ENCODE measurements at places on chromosomes 1 and 21. TPM values are rescaled to one million over a fixed set of nuclear protein-coding genes. Genes with fewer than 3 reads are reported as not detected.

GRCh38 chr1:6235296-6235677 is 477 bp downstream of the ICMT start:
- peaks cover 8% of the 10 kb centered on the region for H3K36me3 ChIP-seq
- peak overlapping the region; percentile 75 for H3K27ac ChIP-seq
- no peak for DNase-seq
- H3K27me3 ChIP-seq: peaks cover 31% of the 10 kb centered on the region

DNA sequence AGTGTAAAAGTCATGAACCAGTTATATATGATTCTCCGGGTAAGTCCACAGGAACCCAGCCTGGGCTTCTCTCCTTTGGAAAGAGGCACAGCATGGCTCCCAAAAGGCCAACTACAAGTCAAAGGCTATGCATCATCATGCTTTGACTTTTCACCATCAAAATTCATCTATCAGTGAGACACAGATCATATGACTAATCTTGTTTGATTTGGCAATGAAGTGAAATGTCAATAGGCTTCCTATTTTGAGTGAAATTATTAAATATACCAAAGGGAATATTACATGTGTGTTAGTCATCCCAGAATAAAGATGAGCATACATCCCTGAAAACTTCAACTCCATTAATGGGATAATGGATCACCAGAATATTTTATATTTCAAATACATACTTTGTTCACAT is 83.5 kb upstream of the ADGRL2 start:
- H3K27ac ChIP-seq: no peak overlapping the region
- H3K36me3 ChIP-seq: no peaks in the 10 kb centered on the region
- no peak for DNase-seq
- peaks cover 34% of the 10 kb centered on the region for H3K4me1 ChIP-seq
- H3K27me3 ChIP-seq: peaks cover 5% of the 10 kb centered on the region

DNA sequence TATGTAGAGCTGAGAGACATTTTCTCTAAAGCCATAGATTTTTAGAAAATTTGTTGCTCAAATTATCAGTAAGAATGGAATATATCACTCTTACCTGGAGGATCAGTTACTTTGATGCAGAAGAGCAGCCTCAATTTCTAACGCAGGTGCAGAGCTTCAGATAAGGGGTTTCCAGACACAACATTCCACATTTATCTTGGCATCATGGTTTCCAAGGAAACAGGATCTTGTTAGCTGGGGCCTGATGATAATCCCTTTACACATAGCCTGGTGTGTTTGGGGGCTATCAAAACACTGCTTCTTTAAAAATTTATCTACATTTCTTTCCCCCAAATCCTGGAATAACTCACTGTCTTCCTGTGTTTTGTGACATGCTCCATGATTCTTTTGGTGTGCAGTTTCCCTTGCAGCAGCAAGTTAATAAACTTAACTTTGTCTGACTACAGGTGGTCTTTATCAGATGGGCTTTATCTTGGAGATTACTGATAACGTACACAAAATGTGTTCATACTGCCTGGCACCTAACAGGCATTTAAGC is 2.7 kb upstream of the STX12 start:
- H3K4me1 ChIP-seq: peaks cover 11% of the 10 kb centered on the region
- H3K27ac ChIP-seq: no peak overlapping the region
- H3K27me3 ChIP-seq: no peaks in the 10 kb centered on the region
- no peaks in the 10 kb centered on the region for H3K36me3 ChIP-seq

- H3K27ac ChIP-seq: no peak overlapping the region
- H3K4me1 ChIP-seq: peaks cover 36% of the 10 kb centered on the region
- no peak overlapping the region for H3K4me3 ChIP-seq
- H3K27me3 ChIP-seq: no peaks in the 10 kb centered on the region
- H3K36me3 ChIP-seq: no peaks in the 10 kb centered on the region
Observed at GRCh38 chr21:15199414-15200383, 134.9 kb upstream of the NRIP1 start.

GRCh38 chr1:61491497-61491896 is 233.4 kb downstream of the TM2D1 start:
- no peak overlapping the region for H3K4me3 ChIP-seq
- DNase-seq: no peak
- H3K27ac ChIP-seq: peak overlapping the region; percentile 76
- H3K27me3 ChIP-seq: no peaks in the 10 kb centered on the region
- no peaks in the 10 kb centered on the region for H3K36me3 ChIP-seq

DNA sequence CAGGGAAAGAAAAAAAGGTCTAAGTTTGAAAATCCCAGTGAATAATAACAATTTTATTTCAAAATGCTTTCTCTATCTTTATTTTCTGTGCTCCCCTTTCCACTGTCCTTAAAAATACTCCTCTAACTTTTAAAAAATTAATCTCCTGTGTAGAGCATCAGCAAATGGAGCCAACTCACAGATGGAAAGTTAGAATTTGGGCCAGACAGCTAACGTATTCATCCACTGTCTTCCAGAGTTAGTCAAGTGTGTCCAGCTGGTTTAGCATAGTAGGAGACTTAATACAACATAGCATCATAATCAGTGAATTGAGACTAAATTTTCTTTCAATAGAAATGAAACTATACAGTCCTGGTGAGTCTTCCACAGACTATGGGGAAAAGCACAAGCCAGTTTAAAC is 419.0 kb upstream of the LRRC7 start:
- no peaks in the 10 kb centered on the region for H3K27me3 ChIP-seq
- H3K27ac ChIP-seq: no peak overlapping the region
- H3K36me3 ChIP-seq: no peaks in the 10 kb centered on the region
- no peak overlapping the region for H3K4me3 ChIP-seq
- peaks cover 4% of the 10 kb centered on the region for H3K4me1 ChIP-seq

The LRRIQ3 gene
- 0.29 TPM for total RNA-seq

The CD34 gene
- total RNA-seq: 1.6 TPM

Data from mesothelial cell of epicardium (in vitro differentiated cells).